ENCODE measurements at places on chromosomes 1 and 21.

DNA sequence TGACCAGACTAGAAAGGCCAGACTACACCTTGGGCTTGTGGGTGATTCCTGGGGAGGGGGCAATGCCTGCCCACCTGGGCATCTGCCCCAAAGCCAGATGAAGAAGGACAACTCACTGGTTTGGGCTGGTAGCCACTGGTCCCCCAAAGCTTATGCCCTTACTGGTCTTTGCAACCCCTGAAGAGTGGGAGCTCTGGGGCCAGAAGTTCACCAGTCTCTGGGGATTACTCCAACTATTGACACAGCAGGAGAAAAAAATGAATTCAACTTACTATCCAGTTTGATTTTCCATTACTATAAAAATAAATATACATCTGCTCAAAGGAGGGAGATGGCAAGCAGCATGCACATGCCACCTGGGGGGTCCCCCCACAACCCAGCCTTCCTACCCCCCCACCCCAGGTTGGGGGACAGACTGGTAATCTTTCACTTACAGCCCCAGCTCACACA, 2.6 kb downstream of the AHDC1 start:
- no peak for DNase-seq

- peak; percentile 62 for DNase-seq
Measured at GRCh38 chr1:243745356-243745755, 104.7 kb downstream of the AKT3 start.

- no peak for DNase-seq
Measured at GRCh38 chr21:21845901-21846300, 847.7 kb downstream of the NCAM2 start.

DNA sequence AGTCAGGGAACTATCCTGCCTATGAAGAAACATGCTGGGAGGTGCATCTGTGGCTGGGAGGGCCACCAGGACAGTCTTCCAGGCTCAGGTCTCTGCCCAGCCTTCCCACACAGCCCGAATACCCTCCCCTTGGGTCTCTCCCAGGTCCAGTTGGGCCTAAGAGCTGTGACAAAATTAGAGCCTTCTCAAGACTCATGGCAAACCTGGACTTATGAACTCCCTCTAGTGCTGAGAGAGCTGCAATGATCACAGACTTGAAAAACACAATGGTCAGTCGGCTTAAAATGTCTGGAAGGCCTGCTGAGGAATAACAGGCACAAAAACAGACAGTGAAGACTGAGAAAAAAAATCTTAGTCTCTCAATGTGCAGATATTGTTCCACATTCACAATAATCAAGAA, 325.1 kb downstream of the BRINP2 start:
- DNase-seq = peak; percentile 17

GRCh38 chr1:95084317-95085176, 11.8 kb upstream of the ALG14 start:
- peak; percentile 29 for DNase-seq

- DNase-seq = no peak
Measured at GRCh38 chr1:91224878-91225277, 179.8 kb downstream of the HFM1 start.

DNA sequence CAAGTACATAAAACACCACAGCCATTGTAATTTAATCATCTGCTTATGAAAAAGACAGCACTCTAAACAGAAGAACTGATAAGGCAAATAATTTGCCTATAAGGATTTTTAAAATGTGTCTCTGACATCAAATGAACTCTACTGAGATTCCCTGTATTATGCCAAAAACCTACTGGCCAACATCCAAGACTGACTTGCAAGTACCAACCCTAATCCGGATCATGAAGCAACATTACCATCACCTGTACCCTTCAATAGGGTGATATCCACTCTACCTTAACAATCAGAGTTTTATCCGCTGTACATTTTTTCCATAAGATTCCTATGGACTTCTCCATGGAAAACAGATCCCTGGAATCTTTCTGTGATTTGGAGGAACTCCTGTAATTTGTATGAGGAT, 4.6 kb downstream of the RGS7 start:
- no peak for DNase-seq

- DNase-seq = no peak
Measured at GRCh38 chr1:207875532-207875931, 35.4 kb downstream of the CD34 start.

GRCh38 chr1:85577419-85578320, 2.9 kb upstream of the CCN1 start:
- peak; percentile 89 for DNase-seq

- DNase-seq = no peak
Measured at GRCh38 chr1:202023001-202023433, 12.6 kb downstream of the ELF3 start.

DNA sequence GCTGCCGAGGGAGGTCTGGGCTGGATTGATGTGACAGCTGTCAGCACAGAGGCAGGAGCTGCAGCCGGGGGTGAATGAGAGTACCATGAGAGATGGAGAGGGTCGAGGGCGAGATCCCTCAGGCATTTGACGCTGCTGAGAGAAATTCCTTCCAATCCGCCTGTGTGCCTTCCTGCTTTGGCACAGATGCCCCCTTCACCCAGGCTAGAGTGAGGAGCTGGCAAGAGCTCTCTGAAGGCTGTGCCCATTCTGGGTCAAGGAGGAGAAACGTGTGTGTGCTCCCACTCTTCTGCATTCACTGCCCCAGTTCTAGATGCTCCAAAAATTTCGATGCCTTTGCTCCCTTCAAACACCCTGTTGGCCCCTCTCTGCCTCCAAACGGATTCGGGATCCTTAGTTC, 4.8 kb downstream of the ARTN start:
- no peak for DNase-seq

GRCh38 chr1:67407498-67407897, 22.7 kb downstream of the SERBP1 start:
- DNase-seq = peak; percentile 70

DNA sequence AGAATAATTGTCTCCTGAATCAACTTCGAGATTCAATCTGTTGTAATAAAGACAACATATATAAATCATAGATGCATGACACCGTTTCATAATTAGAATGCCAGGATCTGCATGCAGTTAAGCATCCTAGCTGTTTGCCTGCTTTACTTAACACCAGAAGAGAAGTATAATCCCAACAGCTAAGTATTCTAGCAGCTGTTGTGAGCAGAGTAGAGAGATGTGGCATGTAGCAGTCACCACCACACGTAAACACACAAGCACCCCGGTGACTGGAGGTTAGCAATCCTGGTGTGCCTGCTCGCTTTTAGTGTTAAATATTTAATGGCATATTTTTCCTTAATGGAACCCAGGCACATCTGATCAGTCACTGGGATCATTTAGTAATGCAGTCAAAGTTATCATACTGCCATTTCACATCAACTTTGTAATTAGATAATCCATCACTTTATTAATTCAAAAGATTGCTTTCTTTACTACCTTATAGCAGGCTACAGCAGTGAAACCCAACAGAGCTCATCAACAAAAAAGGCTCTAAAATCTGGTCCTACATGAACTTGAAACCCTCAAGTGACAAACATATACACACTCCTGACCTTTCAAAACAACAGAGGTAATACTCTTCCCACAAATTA, 187.9 kb downstream of the SMYD3 start:
- DNase-seq = no peak

- DNase-seq = peak; percentile 96
Measured at GRCh38 chr1:109821221-109821669, 57.5 kb upstream of the EPS8L3 start.

GRCh38 chr1:180184041-180184440, 29.4 kb downstream of the QSOX1 start:
- no peak for DNase-seq

DNA sequence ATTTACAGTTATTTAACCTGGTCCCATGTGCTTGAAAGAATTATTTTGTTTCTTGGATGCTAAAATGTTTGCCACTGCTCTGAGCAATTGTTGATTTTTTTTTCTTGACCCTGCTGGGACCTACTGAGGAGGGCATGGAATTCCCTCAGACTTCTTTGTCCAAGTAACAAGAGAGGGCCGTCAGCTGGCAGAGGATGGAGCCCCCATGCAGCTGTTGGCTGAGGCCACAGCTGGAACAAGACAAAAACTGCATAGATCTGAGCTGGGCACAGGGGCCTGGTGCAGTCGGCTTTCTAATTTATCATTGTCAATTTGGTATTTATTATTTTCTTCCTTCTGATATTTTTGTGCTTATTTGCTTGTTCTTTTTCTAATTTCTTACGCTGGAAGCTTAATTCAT, 39.6 kb upstream of the ABCG1 start:
- DNase-seq = no peak

DNA sequence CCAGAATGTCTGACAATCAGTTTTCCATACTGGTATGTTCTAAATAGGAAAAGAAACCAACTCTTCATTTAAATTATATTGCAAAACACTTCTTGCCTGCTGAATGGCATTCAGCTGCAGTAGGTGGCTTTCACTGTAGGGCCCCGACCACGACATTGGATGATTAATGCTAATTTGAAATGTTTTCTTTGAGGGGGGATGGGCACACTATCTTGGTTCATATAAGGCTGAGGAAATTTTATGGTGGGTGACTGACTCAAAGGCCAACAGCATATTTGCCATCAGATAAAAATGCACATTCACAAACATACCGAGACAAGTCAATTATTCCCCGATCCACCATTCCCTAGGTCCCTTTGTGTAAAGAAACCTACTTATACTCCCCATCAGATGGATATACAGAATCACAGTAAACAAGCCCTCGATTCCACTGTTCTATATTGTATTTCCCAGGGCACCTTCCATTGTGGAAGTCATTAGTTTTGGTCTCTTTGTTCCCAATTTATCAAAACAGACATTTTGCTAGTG, 464.2 kb upstream of the DAB1 start:
- DNase-seq = peak; percentile 3

DNA sequence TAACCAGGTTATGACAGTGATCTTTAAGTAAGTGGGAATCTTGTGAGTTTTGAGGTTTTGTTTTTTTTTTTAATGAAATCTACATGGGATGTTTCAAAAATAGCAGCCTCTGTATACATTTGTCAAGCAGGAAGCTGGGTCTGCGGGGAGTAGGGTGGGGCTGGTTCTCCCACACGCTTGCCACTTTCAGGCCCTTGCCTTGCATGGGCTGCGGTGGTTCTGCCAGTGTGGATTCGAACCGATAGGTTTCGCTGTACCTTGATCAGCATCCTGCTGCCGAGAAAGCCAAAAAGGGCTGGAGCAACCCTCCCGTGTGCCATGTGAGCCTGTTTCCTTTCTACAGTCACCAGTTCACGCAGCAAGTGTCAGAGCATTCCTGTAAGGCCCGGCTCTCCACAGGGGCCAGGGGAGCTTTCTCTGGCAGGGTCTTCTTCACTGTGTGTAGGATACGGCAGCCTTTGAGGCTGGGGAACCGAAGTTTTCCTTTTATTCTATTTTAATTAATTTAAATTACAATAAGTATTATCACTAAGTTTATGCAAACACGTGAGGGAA, 79.2 kb upstream of the SAMD11 start:
- no peak for DNase-seq
